ENCODE measurements at places on chromosomes 11 and 22. TPM values are rescaled to one million over a fixed set of nuclear protein-coding genes. Genes with fewer than 3 reads are reported as not detected.

Gene PTPRCAP
- 3.9 TPM for total RNA-seq

Gene DKK3
- total RNA-seq: 9.9 TPM

Gene XKR3
- not detected for total RNA-seq

Gene ELP4
- total RNA-seq: 16.1 TPM

Gene CDC42EP1
- total RNA-seq: 10.2 TPM

Gene ACRV1
- total RNA-seq: not detected

Gene IPO7
- 43.5 TPM for total RNA-seq

Gene SLC25A18
- total RNA-seq: 18.8 TPM

Gene NCAPH2
- 15.2 TPM for total RNA-seq

Gene MUC2
- not detected for total RNA-seq

Gene MS4A3
- total RNA-seq: 43.9 TPM

Gene MTMR2
- total RNA-seq: 3.7 TPM

Gene CTTN
- 136 TPM for total RNA-seq

Gene GANAB
- 209 TPM for total RNA-seq

Gene RAC2
- total RNA-seq: 4.0 TPM
